ENCODE measurements at places on chromosomes 3 and 15.

- no peak for DNase-seq
Observed at GRCh38 chr3:33117461-33117860, 3.6 kb downstream of the CRTAP start.

DNA sequence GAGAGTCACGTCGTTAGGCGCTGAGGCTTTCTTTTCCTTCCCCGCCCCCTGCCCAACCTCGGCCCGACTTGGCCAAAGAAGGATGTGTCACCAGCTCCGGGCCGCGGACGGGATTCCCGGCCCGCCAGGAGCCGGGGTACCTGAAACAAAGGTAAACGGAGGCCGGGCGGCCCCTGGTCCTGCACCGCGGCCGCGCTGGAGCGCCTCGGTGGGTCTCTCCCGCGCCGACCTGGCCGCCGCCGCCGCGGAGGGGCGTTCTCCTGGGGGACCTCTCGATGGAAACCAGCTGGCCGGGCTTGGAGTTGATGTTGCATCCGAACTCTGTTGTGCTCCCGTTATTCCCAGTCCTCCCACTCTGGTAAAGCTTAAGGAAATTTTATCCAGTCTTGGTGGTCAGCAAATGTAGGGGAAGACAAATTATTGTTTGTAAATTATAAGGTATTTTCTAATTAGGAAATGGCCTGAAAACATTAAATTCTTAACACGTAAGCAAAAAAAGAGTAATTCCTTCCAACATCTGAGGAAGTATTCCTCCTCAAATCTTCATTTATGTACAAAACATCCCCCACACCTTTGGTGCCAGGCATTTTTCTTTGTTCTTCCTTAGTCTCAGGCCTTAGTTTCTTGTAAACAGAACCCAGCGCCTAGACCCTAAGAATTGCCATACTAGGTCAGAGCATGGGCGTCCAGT lies 888 bp downstream of the PPP2R3A start:
- no peak for DNase-seq

DNA sequence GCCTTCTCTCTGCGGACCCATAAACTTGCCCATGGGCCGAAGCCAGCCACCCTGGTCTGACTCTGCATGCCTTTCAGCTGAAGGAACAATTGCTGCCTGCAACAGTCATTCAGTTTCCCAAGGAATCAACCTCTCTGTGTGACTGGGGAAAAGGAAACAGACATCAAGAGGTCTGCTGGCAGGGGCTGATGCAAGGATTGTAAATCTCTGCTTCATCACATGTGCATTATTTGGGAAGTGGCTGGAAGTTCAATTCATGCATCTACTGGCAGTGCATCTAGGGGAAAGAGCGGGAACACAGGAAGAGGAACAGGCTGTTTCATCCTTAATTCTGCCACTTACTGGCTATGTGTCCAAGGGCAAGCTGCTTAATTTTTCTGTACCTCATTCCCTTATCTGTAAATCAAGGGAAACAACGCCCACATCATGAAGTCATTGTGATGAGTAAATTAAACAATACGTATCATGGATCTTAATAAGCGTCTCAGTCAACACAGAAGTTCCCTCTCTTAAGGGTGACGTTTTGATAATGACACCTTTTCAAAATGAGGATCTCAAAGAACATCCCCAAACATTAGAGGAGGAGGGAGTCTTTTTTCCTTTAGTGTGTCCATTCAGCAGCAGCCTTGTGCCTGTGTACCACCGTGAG lies 17.4 kb upstream of the ADPGK start:
- DNase-seq = no peak

DNA sequence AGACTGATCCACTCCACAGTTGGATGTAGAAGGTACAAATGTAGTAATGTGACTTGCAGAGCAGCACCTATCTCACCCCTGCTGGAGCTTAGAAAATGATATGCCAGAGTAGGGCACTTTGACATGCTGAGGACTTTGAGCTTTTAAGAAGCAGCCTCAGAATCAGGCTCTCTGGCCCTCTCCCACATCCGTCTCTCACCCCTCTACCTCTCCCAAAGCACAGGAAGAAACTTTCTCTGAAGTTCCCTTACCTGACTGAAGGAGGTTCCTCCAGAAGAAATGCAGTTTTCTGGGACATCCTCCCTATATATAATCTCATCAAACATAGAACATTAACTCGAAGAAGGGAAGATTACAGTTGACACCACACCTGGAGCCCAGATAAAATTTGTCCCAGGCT lies 98.4 kb upstream of the PEX5L start:
- no peak for DNase-seq

DNA sequence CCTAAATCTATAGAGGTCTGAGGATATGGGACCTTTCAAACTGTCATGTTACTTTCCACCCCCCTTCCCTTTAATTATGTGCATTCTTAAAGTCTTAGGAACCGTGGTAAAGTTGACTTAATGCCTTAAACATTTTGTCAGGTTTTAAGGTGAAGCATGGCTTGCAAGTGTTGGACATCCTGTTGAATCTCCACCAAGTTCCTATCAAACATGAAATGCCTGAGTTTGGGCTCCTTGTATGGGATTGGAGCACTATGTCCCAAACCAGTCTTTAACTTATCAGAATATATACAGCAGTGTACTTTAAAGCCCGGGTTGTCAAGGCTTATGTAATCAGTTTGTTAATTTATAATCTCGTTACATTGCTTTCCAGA lies 1.1 kb downstream of the SNRK start:
- DNase-seq = no peak

DNA sequence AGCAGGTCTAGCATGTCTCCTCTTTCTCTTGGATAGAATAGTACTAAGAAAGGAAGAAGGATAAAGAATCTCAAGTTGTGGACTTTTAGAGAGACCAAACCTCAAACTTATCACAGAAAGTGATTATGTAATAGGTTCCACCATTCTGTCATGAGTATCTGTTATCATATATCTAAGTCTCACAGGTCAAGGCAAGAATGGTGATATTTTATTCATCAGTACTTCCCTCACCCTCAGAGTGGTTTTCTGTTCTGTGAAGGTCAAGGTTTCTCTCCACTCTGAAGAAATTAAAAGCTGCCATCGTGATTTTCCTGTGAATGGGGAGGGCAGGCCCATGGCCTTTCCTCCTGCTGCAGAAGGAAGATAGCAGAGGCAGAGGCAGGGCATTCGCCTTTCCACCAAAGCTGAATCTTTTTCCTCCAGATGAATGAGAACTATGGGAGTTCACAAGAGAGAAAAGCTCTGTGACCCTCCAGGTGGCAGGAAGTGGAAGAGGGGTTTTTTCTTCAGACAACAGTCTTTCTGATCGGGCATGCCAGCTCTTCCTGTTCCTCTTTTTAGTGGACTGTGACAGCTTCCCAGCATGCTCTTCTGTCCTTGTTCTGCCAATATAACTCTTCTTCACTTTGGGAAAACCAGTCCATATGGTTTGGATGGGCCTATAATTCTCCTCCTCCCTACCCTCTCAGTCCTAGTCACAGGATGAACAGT lies 37.1 kb upstream of the CCK start:
- no peak for DNase-seq

DNA sequence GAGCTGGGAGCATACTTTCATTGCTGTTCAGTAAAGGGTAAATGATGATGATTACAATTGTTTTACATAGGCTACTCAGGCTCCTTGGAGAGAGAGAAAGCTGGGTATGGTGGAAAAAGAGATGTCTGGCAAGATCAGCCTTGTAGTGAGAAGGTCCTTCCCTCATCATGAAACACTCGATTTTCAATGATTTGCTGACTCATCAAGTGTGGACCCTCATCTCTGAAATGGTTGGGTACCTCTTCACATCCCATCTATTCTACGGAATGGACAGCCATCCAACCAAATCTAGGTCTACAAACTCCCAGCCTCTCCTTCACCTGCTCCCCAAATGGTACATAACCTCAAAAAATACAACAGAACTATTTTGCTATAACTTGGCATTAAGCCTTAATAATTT lies 370.5 kb upstream of the WNT5A start:
- DNase-seq = no peak

- no peak for DNase-seq
Observed at GRCh38 chr15:61186905-61187741, 42.0 kb downstream of the RORA start.

- DNase-seq = no peak
Observed at GRCh38 chr3:12224181-12225147, 64.4 kb upstream of the PPARG start.

GRCh38 chr3:172713316-172713715 lies 2.4 kb upstream of the NCEH1 start:
- no peak for DNase-seq

GRCh38 chr3:126858887-126859286 lies 124.0 kb upstream of the PLXNA1 start:
- DNase-seq = no peak

GRCh38 chr15:82139823-82140268 lies 94.0 kb upstream of the MEX3B start:
- peak; percentile 20 for DNase-seq

GRCh38 chr3:16118396-16118795 lies 56.1 kb upstream of the GALNT15 start:
- no peak for DNase-seq

DNA sequence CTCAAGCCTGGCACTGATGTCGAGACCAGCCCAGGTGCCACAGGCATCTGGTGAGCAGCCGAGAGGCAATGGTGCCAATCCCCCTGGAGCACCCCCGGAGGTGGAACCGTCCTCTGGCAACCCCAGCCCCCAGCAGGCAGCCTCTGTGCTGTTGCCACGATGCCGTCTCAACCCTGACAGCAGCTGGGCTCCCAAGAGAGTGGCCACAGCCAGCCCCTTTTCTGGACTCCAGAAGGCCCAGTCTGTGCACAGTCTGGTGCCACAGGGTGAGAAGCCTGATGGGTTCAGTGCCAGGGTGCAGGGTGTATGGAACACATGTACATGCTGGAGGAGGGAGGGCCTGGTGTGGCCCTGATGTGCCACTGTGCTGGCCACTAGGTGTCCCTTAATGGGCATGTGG lies 4.9 kb upstream of the JMJD7 start:
- DNase-seq = no peak

DNA sequence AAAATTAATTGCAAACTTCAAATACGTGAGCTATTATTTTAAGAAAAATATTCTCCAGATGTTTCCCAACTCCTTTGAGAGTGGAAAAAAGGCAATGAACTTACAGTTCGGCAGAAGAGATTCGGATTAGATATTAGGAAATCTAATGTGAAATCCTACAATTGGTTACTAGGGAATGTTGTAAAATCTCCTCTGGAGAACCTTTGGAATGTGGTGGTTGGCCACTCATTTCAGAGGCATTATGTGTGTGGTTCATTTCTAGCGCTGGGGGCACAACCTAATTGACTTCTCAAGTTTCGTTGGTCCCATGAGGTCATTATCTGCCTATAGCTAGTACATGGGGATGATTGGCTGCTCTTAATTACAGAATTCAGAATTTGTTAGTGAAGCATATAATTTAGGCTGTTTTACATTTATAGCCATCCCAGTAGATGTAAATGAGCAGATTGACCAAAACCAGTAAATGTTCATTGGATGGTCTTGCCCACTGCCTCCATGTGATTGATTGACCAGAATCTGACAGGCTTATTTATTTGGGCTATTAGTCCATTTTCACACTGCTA lies 34.6 kb upstream of the CMSS1 start:
- no peak for DNase-seq

DNA sequence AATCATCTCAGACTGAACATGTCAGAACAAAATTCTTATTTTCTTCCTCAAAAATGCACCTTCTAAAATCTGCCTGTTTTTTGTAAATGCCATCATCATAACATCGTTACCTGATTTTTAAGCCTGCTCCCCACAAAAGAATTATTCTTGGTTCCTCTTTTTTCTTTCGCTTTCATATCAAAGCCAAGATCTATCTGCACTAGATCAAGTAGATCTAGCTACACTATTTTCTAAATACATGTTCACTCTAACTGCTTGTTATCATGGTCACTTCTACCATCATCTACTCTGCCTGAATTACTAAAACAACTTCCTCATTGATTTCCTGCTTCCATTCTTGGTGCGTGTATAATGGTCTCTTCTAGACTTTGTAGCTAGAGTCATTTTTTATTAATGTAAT lies 217.7 kb downstream of the ARPP21 start:
- no peak for DNase-seq

- no peak for DNase-seq
Observed at GRCh38 chr15:31598620-31599019, 272.0 kb downstream of the KLF13 start.

DNA sequence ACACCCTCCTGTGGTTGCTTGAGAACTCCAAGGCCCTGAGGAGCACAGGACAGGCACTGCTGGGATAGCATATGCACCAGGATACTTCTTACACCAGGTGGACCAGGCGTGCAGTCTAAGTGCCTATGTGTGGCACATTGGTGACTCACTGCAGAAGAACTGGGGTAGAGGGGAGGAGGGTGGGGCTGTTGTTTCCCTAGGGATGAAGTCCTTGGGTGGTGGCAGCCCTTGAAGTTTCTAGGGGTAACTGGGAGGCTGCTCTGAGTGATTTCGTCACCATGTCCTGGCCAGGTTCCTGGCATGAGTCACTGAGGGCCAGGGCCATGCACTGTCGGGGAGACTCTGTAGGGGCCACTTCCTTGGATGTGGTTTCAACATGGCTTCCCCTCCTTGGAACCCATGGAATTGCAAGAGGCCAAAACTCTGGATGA lies 15.9 kb downstream of the MYZAP start:
- no peak for DNase-seq

GRCh38 chr3:195005251-195005620 lies 265.7 kb downstream of the XXYLT1 start:
- no peak for DNase-seq

GRCh38 chr3:142853270-142854168 lies 35.4 kb downstream of the PCOLCE2 start:
- DNase-seq = no peak

DNA sequence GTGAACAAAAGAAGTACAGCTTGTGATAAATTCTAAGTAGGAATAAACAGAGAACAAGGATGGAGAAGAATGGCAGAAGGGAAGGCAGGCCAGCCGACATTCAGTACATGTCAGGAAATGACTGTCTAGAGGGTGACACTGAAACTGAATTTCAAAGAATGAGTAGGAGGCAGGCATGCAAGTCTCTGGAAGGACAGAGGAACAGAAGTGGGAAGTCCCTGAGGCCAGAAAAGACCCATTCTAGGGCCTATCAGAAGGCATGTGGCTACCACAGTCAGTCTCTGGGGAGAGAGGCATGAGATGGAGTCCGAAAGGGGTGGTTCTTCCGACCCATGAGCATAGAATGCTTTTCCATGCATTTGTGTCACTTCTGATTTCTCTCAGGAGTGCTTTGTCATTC lies 243.5 kb upstream of the UBE2E2 start:
- no peak for DNase-seq

GRCh38 chr3:171175741-171176234 lies 149.3 kb upstream of the SLC2A2 start:
- DNase-seq = no peak

- DNase-seq = no peak
Observed at GRCh38 chr3:160811237-160811548, 55.2 kb downstream of the PPM1L start.

GRCh38 chr15:46151786-46152185 lies 517.0 kb downstream of the SQOR start:
- no peak for DNase-seq

GRCh38 chr15:33292717-33293307 lies 18.0 kb upstream of the RYR3 start:
- DNase-seq = no peak

Data from COLO829 (cell line).